Progenitor cell of endocrine pancreas (in vitro differentiated cells): ENCODE measurements at places on chromosomes 1 and 21. TPM values are rescaled to one million over a fixed set of nuclear protein-coding genes. Genes with fewer than 3 reads are reported as not detected.

Gene SH2D1B
- not detected in 2 replicates for total RNA-seq

Gene FOXJ3
- 63.0 and 64.4 TPM in 2 replicates for total RNA-seq

Gene DTL
- total RNA-seq: 22.8 and 23.9 TPM in 2 replicates

Gene PBX1
- 204 and 205 TPM in 2 replicates for total RNA-seq

Gene HAO2
- not detected in 2 replicates for total RNA-seq

Gene COP1
- total RNA-seq: 58.1 and 60.2 TPM in 2 replicates

Gene MCOLN2
- 0.16 and 0.29 TPM in 2 replicates for total RNA-seq

Gene SLC45A1
- total RNA-seq: 0.60 and 0.86 TPM in 2 replicates

Gene FMO5
- 4.2 and 5.0 TPM in 2 replicates for total RNA-seq

Gene CYP4A22
- total RNA-seq: not detected in 2 replicates

Gene IQGAP3
- 29.6 and 32.4 TPM in 2 replicates for total RNA-seq

Gene CIART
- total RNA-seq: 1.9 and 2.7 TPM in 2 replicates

Gene KIF26B
- total RNA-seq: 5.1 and 6.6 TPM in 2 replicates

Gene ITLN1
- total RNA-seq: 0.33 TPM in 1 of 2 replicates, not detected in the other

Gene PYHIN1
- not detected in 2 replicates for total RNA-seq

Gene ATP6V1G3
- not detected in 2 replicates for total RNA-seq

Gene RGSL1
- not detected in 2 replicates for total RNA-seq

Gene LCE1B
- not detected in 2 replicates for total RNA-seq

Gene CYP4X1
- total RNA-seq: 0.24 and 0.80 TPM in 2 replicates

Gene MIXL1
- 1.5 and 1.7 TPM in 2 replicates for total RNA-seq

Gene CNR2
- total RNA-seq: not detected in 2 replicates

Gene ZBTB8B
- 4.3 and 4.7 TPM in 2 replicates for total RNA-seq

Gene CELA3A
- total RNA-seq: 1.5 and 3.1 TPM in 2 replicates

Gene PPT1
- 64.6 and 67.3 TPM in 2 replicates for total RNA-seq

Gene DCST1
- total RNA-seq: not detected in 2 replicates

Gene OBSCN
- 57.3 and 57.5 TPM in 2 replicates for total RNA-seq

Gene SYTL1
- 9.4 and 15.5 TPM in 2 replicates for total RNA-seq

Gene RNF186
- 0.24 TPM in 1 of 2 replicates, not detected in the other for total RNA-seq

Gene ARHGEF11
- 55.9 and 56.7 TPM in 2 replicates for total RNA-seq

Gene OLIG1
- total RNA-seq: 0.13 and 0.38 TPM in 2 replicates

Gene ATP13A2
- 65.8 and 69.2 TPM in 2 replicates for total RNA-seq

Gene ZFP69
- total RNA-seq: 4.6 and 5.2 TPM in 2 replicates

Gene RXFP4
- not detected in 2 replicates for total RNA-seq

Gene TMEM50A
- total RNA-seq: 72.5 and 73.2 TPM in 2 replicates

Gene OPRD1
- 0.67 and 0.71 TPM in 2 replicates for total RNA-seq

Gene RAB3B
- total RNA-seq: 86.2 and 87.1 TPM in 2 replicates

Gene NR5A2
- 23.2 and 29.1 TPM in 2 replicates for total RNA-seq

Gene GBP4
- 0.14 TPM in 1 of 2 replicates, not detected in the other for total RNA-seq

Gene OVAAL
- not detected in 2 replicates for total RNA-seq

Gene RORC
- 0.09 TPM in 1 of 2 replicates, not detected in the other for total RNA-seq

Gene C1QC
- not detected in 2 replicates for total RNA-seq

Gene PLCH2
- 0.13 TPM in 1 of 2 replicates, not detected in the other for total RNA-seq

Gene ZFP69B
- total RNA-seq: 10.5 and 11.1 TPM in 2 replicates

Gene FALEC
- 0.57 TPM in 1 of 2 replicates, not detected in the other for total RNA-seq

Gene ECM1
- 1.9 and 2.1 TPM in 2 replicates for total RNA-seq

Gene CD84
- total RNA-seq: not detected in 2 replicates

Gene CRP
- not detected in 2 replicates for total RNA-seq

Gene GIPC2
- 3.0 and 4.2 TPM in 2 replicates for total RNA-seq

Gene CLCNKA
- total RNA-seq: 2.2 and 2.4 TPM in 2 replicates

Gene LCE2C
- not detected in 2 replicates for total RNA-seq

Gene SLC44A3
- total RNA-seq: 70.4 and 75.4 TPM in 2 replicates

Gene C1orf159
- total RNA-seq: 21.3 and 23.2 TPM in 2 replicates

Gene TNFRSF1B
- not detected in 2 replicates for total RNA-seq

Gene GPR37L1
- total RNA-seq: 0.04 TPM in 1 of 2 replicates, not detected in the other

Gene LYSMD1
- 12.8 and 14.0 TPM in 2 replicates for total RNA-seq

Gene GBP6
- not detected in 2 replicates for total RNA-seq

Gene DIRAS3
- 5.9 and 7.4 TPM in 2 replicates for total RNA-seq

Gene S100A3
- total RNA-seq: 0.46 and 1.5 TPM in 2 replicates
